Skeletal muscle tissue (tissue), 5 donors: ENCODE measurements at places on chromosomes 16 and 17. TPM values are rescaled to one million over a fixed set of nuclear protein-coding genes. Genes with fewer than 3 reads are reported as not detected.

Gene OR1A2
- not detected for total RNA-seq

Gene KRT12
- not detected for total RNA-seq

Gene HYDIN
- 3.7 TPM for total RNA-seq

Gene AOC2
- total RNA-seq: 0.52 TPM

Gene ZFHX3
- total RNA-seq: 8.9 TPM

Gene ZG16
- total RNA-seq: not detected

Gene SLFN11
- 16.7 TPM for total RNA-seq

Gene SSTR5
- total RNA-seq: not detected

Gene GFAP
- 2.1 TPM for total RNA-seq

Gene PLEKHM1
- 7.8 TPM for total RNA-seq

Gene TMEM114
- total RNA-seq: not detected

Gene POLDIP2
- total RNA-seq: 44.4 TPM

Gene NLRC5
- 5.7 TPM for total RNA-seq

Gene PITPNC1
- total RNA-seq: 9.4 TPM

Gene C16orf95
- 2.6 TPM for total RNA-seq

Gene RNF112
- 2.1 TPM for total RNA-seq

Gene KRT27
- total RNA-seq: not detected

Gene SPNS2
- 2.6 TPM for total RNA-seq

Gene CIITA
- total RNA-seq: 1.0 TPM

Gene EPX
- total RNA-seq: 0.52 TPM

Gene NQO1
- total RNA-seq: 5.7 TPM

Gene TBC1D3G
- not detected for total RNA-seq
